ENCODE measurements at places on chromosomes 2 and 18.
A peak's percentile ranks its signal among the peaks of the same experiment; 100 is the strongest.

DNA sequence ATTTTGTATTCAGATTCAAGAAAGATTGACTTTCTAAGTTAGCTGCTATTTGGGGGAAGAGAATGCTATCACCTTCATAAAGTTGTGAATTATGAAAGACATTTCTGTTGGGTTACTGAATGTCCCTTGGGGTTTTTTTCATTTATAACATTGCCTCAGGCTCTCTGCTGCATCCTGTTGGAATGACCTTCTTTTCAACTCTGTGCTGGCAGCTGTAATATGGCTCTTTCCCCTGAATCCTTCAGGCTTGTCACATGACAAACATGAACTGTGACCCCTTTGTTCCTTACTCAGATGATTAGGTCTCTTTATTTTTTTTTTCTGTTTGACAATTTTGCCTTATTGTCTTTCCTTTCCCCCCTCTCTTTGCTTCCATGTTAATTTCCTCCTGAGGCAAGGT lies 159.8 kb downstream of the TAF4B start:
- peak; percentile 67 for DNase-seq

GRCh38 chr2:1137913-1138391 lies 187.3 kb downstream of the SNTG2 start:
- DNase-seq: no peak

DNA sequence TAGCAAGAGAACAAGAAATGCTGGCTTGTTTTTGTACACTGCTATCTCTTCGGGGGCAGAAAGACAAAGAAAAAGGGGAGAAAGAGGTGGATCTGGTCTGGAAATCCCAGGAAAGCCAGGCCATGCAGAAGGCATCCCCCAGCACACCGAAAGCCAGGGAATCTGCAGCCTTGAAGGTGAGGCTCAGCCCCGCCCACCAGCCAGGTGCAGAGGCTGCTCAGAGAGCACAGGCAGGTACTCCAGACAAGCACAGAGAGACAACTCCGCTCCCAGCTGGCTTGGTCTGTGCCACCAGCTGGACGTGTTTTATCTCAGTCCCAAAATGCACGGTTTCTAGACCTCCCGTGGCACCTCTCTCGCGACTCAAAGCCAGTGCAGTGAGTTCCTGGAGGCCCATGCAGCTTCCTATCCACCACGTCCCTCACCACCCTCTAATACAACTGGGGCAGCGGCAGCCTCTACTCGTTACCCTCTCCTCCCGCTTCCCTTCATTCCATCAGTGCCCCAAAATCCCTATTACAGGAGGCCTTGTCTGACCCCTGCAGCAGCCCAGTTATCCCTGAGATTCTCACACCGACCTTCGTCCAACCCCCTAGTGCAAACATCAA lies 62.8 kb downstream of the HDAC4 start:
- no peak for DNase-seq

DNA sequence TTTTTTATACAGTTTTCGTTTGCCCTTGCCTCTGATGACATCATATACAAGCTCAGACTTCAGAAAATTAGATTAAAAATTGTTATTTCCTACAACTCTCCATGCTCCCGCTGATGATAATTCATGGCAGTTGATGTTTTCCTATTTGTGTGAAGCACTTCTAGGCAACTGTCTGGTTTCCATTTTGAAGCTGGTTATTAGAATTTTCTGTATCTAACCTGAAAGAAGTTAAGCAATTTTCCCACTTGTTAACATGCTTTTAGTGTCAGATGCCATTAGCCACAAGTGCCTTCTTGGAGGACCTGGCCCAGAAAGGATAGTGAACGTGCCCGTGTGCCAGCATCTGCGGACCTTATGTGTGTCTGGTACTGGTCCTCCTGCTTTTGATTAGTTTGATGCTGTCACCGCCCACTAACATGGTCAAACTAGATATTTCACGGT lies 347.6 kb upstream of the RAB12 start:
- DNase-seq: no peak

DNA sequence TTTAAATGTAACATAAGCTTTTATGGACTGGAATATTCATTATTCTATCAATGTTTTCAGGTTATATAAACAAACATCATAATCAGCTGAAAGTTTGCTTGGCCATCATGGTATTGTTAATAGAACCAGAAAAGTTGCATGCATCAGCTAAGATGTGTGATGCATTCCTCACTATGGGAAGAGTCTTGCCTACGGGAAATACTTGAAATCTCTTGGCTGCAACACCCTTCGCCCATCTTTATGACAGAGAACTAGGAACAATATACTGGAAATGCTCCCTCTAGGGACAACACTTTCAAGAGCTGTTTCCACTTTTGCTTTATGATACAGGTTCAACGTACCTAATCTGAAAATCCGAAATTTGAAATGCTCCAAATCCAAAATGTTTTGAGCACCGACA lies 1390.8 kb downstream of the DPP10 start:
- DNase-seq: no peak

GRCh38 chr2:30273574-30273929 lies 42.2 kb downstream of the LBH start:
- no peak for DNase-seq

DNA sequence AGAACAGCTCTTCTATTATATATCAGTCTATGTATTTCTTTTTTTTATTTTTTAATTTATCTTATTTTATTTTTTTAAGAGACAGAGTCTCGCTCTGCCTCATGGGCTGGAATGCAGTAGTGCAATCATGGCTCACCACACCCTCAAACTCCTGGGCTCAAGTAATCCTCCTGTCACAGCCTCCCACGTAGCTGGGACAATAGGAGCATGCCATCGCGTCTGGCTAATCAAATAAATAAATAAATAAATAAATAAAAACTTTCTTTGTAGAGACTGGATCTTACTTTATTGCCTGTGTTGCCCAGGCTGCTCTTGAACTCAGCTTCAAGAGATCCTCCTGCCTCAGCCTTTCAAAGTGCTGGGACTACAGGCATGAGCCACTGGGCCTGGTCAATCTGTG lies 117.0 kb downstream of the RBMS1 start:
- no peak for DNase-seq
